Endothelial cell (in vitro differentiated cells): ENCODE measurements at places on chromosomes 3 and 15. TPM values are rescaled to one million over a fixed set of nuclear protein-coding genes. Genes with fewer than 3 reads are reported as not detected.

SMCO1 gene
- total RNA-seq: not detected

GRCh38 chr3:52986049-52986448, 59.8 kb downstream of the SFMBT1 start:
- no peaks in the 10 kb centered on the region for H3K36me3 ChIP-seq
- H3K27ac ChIP-seq: no peak overlapping the region
- no peak overlapping the region for H3K4me3 ChIP-seq
- H3K4me1 ChIP-seq: peaks cover 7% of the 10 kb centered on the region

- H3K4me3 ChIP-seq: no peak overlapping the region
- no peaks in the 10 kb centered on the region for H3K36me3 ChIP-seq
- no peaks in the 10 kb centered on the region for H3K27me3 ChIP-seq
- no peaks in the 10 kb centered on the region for H3K4me1 ChIP-seq
- no peak overlapping the region for H3K27ac ChIP-seq
Measured at GRCh38 chr15:71316911-71317310, 201.6 kb downstream of the THSD4 start.

DNA sequence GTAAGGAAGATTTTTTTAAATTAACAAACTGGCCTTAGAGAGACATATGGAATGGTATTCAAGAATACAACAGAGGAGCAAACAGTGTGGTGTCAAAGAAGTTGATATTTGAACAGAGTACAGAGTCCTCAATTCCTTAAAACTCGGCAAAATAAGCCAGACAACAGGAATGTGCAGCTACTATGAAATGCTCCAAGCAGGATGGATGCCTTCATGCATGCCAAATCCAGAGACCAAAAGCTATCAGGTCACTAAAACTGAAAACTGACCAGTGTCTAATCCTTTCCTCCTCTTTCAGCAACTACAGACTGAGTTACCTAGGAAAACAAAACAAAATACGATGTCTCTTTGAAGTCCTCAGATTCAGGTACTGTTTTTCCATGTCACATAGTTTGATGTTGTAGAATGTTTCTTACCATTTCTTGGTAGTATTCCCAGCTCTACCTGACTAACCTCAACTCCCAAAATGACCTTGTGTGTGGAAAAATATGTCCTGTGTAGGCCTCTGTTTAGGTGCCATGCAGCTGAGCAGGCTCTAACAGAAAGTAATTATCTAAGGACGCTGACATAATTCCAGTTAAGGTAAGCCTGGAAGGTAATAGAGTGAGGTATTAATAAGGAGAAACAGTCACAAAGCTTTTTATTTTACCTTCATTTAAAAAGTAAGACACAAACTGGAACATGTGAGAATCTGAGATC, 46.9 kb downstream of the TBL1XR1 start:
- no peak overlapping the region for H3K27ac ChIP-seq
- H3K4me1 ChIP-seq: peaks cover 17% of the 10 kb centered on the region
- no peak overlapping the region for H3K4me3 ChIP-seq
- no peaks in the 10 kb centered on the region for H3K36me3 ChIP-seq

GRCh38 chr3:50120364-50121071, 31.8 kb downstream of the RBM5 start:
- DNase-seq: no peak
- peaks cover 6% of the 10 kb centered on the region for H3K4me1 ChIP-seq
- H3K36me3 ChIP-seq: peaks cover 32% of the 10 kb centered on the region
- H3K4me3 ChIP-seq: no peak overlapping the region
- H3K27me3 ChIP-seq: peaks cover 6% of the 10 kb centered on the region
- H3K27ac ChIP-seq: no peak overlapping the region

DNA sequence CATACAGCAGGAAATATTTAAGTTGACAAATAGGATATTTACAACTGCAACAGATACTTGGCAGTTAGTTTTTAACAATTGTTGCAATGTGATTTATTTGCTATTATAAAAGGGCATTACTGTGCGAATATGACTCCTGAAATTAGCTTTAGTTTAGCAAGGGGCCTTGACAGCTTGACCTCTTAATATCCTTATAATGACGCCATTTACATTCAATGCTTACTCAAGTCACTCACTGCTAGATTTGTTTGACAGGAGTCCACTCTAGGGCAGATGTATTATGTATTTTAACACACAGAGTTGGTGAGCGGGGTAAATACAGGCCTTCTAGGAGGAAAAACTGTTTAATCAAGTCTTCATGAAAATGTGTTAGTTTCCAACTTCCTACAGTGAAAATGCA, 58.1 kb upstream of the C15orf61 start:
- peaks cover 3% of the 10 kb centered on the region for H3K27me3 ChIP-seq
- no peak overlapping the region for H3K4me3 ChIP-seq
- no peak overlapping the region for H3K27ac ChIP-seq
- no peaks in the 10 kb centered on the region for H3K36me3 ChIP-seq
